ENCODE measurements at places on chromosomes 5 and 9.

DNA sequence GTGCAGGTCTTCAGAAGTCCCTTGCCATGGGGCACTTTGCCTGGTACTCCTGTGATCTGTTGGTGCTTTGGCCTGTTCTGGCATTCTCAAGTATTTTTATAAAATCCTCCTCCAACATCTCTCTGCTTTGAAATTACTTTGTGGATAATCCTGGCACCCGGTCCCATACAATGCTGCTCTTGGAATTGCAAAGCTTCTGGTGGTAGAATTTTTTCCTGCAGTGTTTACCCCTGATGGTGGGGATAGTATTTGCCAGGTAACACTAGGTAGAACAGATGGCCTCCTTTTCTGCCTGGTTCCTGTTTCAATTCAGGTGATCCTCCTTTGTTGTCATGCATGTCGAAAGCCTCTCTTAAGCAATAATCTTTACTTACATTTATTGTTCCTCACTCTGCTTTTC lies 109.8 kb upstream of the ATP10B start:
- no peak for DNase-seq

GRCh38 chr5:112691758-112692157 lies 45.9 kb upstream of the APC start:
- no peak for DNase-seq

DNA sequence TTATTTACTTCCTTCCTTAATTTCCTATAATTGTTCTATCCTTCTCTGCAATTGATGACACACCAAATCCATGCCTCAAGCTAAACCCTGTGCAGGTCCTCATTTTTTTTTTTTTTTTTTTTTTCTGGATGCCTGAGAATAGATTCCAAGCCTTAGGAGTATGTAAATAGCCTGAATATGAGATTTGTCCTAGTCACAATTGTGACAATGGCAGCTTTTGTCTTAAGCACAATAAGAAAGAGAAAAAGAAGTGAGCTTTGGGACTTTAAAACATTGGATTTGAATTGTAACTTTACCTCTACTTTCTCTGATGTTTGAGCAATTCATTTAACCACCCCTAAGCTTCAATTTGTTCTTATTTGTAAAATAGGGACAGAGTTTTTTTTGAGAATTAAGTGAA lies 280.5 kb downstream of the TUSC1 start:
- DNase-seq: no peak

DNA sequence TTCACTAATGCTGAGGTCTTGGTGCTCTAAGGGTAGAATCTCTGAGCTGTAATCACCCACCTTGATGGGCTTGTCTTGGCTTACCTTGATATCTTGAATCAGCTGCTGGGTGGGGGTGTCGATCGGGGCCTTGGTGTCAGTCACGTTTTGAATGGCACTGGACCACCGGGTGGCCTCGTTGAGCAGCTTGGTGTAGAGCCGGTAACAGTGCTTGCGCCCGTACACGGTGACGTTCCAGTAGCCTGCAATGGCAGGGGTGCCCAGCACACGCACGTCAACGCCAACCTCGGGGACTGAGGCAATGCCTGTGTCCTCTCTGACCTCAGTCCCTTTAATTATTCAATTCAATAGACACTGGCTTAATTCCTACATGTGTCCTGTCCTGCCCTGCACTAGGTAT lies 63.1 kb upstream of the RETREG1 start:
- DNase-seq: no peak

DNA sequence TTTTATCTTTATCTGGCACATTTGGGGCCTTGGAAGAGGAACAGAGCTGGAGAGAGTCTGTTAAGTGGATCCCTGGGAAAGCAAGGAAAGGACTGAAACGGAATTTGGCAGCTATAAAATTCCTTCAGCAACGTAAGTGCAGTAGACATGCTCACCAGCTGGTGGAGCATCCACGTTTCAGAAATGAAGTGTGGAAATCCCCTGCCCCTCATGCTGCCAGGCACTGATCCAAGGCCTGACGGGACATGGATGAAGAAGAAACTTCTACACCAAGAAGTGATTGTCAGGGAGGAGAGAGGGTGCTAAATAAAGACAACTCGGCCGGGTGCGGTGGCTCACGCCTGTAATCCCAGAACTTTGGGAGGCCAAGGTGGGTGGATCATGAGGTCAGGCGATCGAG lies 209.3 kb downstream of the ROR2 start:
- no peak for DNase-seq

GRCh38 chr5:57988813-57989212 lies 471.1 kb downstream of the PLK2 start:
- no peak for DNase-seq

DNA sequence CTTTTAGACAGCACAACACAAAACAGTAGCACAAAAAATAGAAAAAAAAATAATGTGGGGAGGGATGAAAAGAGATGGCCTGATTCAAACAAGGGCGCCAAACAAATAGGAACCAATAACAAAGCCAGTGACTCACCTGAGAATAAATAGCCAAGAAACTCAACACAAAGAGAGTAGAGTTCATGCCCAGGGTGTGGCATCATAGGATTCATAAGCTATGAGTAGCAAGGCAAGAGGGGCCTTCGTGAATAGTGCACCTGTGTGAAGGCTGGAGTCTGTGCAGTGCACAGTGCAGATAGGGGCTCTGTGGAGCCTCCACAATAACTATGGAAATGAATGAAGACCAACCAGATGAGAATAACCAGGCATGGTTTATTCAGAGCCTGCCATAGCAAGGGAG lies 541.7 kb downstream of the SPOCK1 start:
- no peak for DNase-seq

- no peak for DNase-seq
Observed at GRCh38 chr9:4359016-4359415, 59.1 kb upstream of the GLIS3 start.

DNA sequence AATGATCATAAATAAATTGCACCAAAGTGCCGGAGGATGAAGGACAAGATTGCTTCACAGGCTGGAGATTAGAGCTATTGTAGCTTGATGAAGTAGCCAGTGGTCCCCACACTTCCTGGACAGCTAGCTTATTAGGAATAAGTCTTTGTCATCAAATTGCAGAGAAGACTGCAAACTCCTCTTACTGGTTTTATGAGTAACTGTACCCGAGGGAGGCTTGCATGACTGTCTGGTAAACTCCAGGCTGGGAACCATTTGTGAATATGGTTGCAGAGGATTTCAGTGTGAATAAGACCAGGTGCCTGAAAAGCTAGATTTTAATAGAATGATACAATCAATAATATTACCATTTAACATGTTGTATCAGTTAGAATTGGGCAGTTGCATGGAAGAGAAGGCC lies 36.5 kb upstream of the SEMA5A start:
- DNase-seq: no peak
